ENCODE measurements at places on chromosomes 2 and 18.

- no peak for DNase-seq
Measured at GRCh38 chr2:29518010-29518409, 402.8 kb downstream of the CLIP4 start.

GRCh38 chr2:132923787-132924186 lies 253.8 kb upstream of the LYPD1 start:
- no peak for DNase-seq

DNA sequence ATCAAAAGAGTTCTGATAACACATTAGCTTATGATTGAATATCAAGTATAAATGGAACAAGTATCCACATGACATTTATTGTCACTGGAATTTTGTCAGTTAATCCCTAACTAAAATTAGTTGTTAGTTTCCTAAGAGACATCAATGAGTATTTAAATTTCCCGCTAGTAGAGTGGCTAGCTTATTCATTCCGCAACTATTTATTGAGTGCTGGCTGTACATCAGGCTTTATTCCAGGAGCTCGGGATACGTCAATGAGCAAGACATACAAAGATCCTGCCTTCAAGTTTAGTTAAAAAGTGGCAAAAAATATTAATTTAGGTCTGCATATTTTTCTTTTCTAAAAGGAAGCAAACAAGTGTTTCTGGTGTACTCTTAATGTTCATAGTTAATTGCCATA lies 59.3 kb downstream of the PRKRA start:
- no peak for DNase-seq

GRCh38 chr2:10834068-10834655 lies 21.6 kb upstream of the PDIA6 start:
- DNase-seq = no peak

DNA sequence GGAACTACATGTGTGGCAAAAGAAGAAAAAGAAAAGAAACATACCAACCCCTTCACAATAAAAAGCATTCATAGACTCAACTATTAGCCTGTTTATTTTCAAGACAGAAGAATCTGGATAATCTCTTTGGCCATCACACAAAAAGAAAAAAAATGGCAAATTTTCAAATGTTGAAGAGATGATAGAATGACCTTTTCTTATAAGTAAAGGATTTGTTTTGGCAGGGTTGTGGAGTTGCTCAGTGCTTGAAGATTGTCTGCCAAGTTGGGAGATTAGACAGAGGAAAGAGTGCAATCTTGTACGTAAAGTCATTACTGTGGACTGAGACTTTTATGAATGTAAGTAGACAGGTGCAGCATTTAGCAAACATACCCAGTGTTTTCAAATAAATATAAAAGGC lies 18.5 kb upstream of the FAM171B start:
- DNase-seq = no peak

GRCh38 chr2:15557887-15558311 lies 3.2 kb downstream of the NBAS start:
- DNase-seq = no peak

DNA sequence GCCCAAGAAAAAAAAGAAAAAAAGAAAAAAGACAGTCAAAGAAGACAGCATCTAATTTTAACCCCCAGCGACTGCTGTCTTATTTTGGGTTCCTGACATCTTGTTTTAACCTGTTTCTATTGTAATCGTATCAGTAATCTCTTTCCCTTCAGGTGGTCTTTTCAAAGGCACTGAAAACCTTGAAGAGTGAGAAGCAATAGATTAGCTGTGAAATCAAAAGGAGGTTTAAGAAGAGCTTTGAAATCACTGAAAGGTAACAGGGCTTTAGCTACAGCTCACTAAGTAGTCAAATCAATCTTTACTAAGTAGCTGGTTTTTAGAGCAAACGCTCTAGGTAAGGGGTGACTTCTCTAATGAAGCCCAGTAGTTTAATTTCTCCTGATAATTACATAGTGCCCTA lies 5.4 kb upstream of the TANC1 start:
- no peak for DNase-seq

GRCh38 chr18:46414863-46415262 lies 242.2 kb downstream of the LOXHD1 start:
- no peak for DNase-seq

All from thyroid gland (tissue), 4 donors.